ENCODE measurements at places on chromosomes 7 and 10.
A peak's percentile ranks its signal among the peaks of the same experiment; 100 is the strongest.

DNA sequence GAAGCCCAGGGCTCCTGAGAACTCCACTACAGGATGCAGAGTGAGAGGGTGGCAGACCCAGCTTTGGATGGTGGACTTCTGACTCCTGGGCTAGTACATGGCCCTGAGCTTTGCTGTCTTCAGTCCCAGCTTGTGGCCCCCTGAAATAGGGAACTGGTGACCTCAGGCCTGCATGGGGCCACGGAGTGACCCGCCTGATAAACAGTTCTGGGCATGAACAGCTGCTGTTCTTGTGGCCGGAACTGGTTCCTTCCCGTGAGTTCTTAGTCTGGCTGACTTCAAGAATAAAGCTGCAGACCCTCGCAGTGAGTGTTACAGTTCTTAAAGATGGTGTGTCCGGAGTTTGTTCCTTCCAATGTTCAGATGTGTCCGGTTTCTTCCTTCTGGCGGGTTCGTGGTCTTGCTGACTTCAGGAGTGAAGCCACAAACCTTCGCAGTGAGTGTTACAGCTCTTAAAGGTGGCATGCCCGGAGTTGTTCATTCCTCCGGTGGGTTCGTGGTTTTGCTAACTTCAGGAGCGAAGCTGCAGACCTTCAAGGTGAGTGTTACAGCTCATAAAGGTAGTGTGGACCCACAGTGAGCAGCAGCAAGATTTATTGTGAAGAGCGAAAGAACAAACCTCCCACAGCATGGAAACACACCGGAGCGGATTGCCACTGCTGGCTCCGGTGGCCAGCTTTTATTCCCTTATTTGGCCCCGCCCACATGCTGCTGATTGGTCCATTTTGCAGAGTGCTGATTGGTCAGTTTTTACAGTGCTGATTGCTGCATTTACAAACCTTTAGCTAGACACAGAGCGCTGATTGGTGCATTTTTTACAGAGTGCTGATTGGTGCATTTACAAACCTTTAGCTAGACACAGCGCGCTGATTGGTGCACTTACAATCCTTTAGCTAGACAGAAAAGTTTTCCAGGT lies 268.0 kb downstream of the ZEB1 start:
- DNase-seq: no peak

DNA sequence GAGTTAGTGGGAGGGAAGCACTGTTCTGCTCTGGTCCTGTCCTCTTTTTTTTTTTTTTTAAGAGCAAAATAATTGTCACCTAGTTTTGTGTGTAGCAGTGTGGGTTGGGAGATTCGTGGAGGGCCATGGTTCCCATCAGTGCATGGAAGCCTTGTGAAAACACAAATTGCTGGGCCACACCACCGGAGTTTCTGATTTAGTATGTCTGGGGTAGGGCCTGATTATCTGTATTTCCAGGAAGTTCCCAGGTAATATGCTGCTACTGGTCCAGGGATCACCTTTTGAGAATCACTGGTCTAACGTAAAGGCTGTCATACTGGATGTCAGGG lies 191.3 kb downstream of the GATA3 start:
- no peak for DNase-seq

GRCh38 chr7:150406567-150407421 lies 27.7 kb downstream of the ZNF775 start:
- peak; percentile 22 for DNase-seq

GRCh38 chr10:1454428-1454827 lies 282.9 kb downstream of the ADARB2 start:
- DNase-seq: no peak

- DNase-seq: no peak
Measured at GRCh38 chr10:50582766-50583762, 40.7 kb downstream of the SGMS1 start.

All from activated CD4-positive, alpha-beta T cell treated with anti-CD3 and anti-CD28 coated beads for 4 hours (primary cell).